Midbrain (tissue), 1 donor: ENCODE measurements at places on chromosomes 2 and 18.

- no peak for DNase-seq
Observed at GRCh38 chr2:207251022-207251421, 85.3 kb upstream of the KLF7 start.

DNA sequence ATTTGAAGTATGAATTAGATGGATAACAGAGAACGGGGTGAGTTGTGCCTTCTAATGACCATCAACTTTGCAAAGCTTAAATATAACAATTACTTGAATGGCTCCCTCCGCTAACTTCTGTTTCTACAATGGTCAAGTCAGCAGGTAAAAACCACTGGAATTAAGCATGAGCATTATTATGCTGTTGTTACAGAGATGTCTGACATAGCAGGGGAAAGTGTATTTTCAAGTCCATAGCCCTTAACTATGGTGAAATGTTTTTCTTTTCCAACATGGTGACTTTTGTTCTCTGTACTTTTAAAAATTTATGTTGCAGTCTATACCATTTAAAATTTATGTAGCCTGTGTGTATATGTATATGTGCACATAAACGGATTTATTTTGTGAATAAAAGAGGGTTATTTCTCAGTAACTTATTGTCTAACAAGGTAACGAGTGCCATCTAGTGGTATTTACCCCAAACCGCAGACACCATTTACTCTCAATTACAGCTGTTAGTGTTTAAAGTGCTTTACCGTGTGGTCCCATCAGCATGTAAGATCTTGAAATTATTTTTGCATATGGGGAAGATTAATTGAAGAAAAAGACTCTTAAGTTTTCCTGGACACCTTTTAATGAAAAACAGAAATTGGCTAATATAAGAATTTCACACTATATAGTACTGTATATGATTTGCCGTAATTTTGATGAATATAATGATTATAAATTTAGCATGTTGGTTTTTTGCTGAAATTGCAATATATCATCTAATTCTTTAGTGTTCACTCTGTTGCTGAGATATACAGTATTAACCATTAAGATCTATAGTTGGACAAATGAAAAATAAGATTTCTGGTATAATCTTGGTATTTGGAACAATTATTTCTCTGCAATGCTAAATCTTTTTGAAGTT, 78.2 kb downstream of the UBE2E3 start:
- peak; percentile 2 for DNase-seq

DNA sequence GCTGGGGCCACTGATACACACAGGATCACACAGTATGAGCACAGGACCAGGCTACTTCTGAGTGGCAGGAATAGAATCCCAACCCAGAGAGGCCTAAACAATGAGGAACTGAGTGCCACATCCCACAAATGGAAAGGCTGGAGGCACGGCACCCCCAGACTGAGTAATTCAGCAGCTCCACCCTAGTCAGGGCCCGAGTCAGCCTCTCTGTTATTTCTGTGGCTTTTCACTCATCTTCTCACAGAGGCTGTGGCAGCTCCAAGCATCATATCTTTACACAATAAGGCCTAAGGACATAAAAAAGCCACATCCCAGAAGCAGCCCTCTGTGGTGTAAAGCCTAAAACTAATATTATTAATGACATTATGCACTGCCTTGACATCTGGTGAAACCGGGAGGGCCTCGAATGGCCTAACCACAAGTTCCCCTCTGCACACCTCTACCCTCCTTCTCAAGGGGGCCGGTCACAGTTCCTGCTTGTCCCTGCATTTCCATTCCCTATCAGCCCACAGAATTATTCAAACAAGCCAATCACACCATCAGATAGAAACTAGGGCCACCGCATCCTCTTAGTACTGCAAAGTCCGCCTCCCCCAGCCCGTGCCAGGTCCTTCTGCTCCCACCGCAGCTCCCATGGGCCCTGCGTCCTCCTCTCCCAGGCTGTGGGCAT, 12.5 kb upstream of the MAL start:
- DNase-seq: no peak

- no peak for DNase-seq
Observed at GRCh38 chr2:223041527-223042109, 10.4 kb upstream of the KCNE4 start.

GRCh38 chr2:54194761-54195750, 61.0 kb downstream of the TSPYL6 start:
- DNase-seq: no peak

DNA sequence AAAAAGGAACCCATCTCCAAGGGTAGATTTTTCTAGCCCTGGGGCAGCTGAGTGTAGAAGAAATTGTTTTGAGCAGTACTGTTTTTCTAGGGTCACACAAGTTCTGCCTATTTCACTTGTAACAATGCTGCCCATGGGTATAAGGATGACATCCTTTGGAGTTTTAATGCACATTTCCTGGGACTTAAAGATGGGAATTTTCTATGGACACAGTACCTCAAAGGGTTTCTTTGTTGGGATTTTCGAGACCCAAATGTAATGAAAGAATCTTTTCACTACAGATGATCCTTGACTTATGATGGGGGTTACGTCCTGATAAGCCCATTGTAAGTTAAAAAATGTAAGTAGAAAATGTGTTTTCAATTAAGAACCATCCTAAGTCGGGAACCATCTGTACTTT, 31.8 kb downstream of the CDC42EP3 start:
- no peak for DNase-seq

DNA sequence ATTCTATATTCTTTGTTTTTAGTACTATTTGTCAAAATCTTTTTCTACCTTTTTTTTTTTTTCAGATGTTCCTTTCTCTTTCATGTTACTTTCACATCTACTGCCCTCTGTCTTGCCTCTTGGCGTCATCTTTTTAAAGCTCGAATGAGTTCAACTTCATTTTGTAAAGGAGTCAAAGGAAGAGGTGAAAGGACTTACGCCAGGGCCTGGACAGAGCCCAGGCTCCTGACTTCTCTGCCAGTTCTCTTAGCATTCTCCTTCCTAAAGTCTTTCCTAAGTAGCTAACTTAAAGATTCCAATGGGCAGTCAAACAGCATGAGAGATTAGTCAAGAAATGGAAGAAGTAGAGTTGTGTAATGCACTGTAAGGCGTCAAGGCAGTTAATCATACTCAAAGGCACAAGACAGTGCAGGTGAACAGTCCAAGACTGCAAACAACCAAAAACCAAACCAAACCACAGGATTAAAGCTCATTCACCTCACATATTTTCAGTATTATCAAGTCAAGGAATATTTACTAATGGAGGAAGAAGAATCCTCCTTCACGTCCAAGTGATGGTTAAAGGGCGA, 301.7 kb downstream of the TCF4 start:
- DNase-seq: no peak

DNA sequence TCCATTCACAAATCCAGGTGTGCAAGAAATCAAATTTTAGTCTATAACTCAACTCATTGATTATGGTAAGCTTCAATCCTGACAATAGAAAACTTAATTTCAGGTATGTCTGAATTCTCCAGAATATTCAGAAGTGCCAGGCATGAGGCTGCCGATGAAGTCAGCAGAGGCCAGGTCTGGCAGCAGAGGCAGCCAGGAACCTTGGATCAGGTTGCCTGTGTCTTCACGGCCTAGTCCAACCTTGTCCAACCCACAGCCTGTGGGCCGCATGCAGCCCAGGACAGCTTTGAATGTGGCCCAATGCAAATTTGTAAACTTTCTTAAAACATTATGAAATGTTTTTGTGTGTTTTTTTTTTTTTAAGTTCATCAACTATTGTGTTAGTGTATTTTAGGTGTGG, 46.9 kb upstream of the ASPRV1 start:
- no peak for DNase-seq

- DNase-seq: peak; percentile 17
Observed at GRCh38 chr18:34529358-34530335, 180.5 kb upstream of the DTNA start.

- DNase-seq: peak; percentile 5
Observed at GRCh38 chr18:58638441-58638840, 9.6 kb upstream of the ALPK2 start.
